ENCODE measurements at places on chromosomes 13 and 19.

- no peak for DNase-seq
Observed at GRCh38 chr19:10895920-10896319, 24.6 kb downstream of the CARM1 start.

DNA sequence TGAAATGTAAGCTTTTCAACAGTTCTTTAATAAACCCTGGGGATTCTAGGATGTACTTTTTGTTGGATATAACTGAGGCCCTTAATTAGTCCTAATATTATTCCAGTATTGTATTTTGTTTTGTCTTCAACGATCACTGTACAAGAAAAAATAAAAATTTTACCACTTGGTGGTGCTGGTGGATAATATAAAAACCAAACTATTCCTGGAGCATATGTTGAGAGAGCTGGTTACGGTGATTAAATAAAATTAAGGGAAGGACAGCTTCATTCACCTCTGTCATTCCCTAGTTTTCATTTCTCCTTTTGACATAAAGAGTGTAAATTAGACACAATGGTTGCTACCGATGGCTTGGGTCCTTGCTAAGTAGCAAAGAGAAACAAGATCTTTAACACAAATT is 598.6 kb upstream of the PCDH20 start:
- no peak for DNase-seq

DNA sequence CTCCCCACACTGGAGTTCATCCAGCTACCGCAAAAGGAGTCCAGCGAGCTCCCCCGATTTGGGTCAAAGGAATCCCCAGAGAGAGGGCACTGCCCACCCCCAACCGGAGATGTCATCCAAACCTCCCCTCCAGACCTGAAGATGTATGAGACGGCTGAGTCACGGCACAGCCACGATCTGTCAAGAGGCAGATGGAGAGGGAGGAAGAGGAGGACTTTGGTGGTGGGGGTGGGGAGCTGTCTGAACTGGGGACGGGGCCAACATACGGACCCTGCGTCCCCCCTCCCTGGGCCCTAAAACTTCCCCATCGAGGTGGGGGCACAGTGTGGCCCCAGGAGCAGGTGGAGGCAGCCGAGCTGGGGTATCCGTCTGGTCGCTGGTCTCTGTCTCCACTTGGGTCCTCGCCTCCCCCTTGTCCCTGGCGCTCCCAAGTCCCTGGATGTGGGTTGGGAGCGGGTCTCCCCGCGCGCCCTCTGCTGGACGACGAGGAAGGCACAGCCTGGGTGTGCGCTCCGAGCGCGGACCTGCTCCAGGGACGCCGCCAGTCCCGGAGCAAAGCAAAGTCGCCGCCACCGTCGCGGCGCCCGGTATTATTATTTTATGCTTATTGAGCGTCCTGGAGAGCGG is 3.8 kb downstream of the PDE4A start:
- DNase-seq = peak; percentile 43

DNA sequence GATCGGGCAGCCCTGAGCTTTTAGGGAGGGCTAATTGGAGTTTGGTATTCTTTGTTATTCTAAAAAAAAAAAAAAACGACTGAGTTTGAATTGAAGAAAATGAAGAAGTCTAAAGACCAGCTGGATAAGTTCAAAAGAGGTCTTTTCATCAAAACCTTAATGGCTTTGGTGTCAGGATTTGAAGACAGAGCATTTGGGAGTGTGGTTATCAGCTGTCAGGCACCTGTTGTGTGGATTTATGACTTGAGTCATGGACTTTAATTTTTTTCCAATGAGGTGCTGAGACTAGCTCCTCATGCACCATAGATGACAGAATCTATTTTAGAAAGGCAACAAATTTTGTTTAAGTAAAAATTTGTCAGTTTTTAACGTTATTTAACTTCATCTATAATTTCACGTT is 72.5 kb downstream of the FREM2 start:
- no peak for DNase-seq

DNA sequence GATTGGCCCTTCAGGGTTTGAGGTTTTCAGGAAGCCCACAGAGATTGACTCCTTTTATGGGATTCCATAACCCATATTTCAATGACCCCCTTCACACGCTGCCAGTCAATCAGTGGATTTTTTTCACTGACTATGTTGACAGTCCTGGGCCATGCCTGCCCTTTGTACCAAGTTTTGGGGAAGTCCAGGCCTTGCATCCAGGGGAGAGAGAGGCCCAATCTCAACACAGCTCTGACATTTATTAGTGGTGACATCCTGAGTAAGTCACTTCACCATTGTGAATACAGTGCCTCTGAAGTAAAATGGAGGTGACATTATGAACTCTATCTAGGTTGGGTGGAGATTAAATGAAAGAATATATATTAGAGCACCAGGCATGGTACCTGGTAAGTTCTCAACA is 181.1 kb downstream of the NUFIP1 start:
- no peak for DNase-seq

DNA sequence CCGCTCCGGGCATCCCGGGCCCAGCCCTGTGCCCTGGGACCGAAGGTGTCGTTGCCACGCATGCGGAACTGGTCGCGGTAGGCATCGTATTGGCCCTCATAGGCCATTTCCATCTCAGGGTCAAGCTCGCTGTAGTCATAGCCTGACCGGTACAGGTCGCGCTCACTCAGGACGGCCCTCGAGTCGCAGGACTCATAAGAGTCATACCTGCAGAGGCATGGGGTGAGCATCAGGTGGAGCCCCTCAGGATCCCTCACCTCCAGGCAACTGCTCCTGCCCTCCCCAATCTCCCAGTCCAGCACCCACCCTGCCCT is 17.4 kb downstream of the AKAP8L start:
- no peak for DNase-seq

GRCh38 chr13:30865123-30866049 is 40.7 kb upstream of the MEDAG start:
- peak; percentile 70 for DNase-seq

DNA sequence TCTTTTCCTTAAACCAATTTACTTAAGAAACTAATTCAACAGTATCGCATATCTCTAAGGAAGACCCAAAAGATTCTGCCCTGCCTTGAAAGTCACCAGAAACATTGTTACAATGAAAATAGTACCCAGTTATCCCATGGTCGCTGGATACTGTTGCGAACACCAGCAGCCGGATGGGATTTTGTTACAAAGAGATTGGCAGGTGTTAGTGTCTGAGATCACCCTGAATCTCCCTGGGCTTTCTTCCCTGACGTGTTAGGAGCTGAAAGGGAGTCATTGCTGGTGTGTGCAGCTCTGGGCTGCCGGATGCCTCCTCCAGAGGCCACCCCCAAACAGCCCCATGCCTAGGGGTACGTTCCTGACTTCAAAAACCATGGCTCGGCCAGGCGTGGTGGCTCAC is 38.2 kb downstream of the PTPRS start:
- DNase-seq = no peak

DNA sequence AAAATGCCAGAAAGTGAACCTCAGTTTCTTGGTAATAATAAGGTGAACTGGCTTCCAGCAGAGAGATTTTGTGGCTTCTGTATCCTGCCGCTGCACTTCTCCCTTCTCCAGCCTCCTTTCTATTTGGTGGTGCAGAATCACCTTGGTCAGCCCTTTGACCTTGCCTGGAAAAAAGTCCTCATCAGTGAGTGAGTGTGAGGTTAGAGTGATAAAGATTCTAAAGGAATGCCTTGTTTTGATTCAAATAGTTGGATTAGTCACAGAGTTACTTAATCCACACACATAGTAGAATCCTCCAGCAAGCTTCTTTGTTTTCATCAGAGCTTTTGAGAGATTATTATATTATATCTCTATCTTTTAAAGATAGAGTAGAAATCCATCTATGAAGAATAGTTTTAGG is 140.9 kb downstream of the KCNRG start:
- DNase-seq = no peak

GRCh38 chr19:23913931-23914330 is 755 bp upstream of the ZNF726 start:
- DNase-seq = no peak

GRCh38 chr13:24664726-24665409 is 15.3 kb upstream of the ATP12A start:
- no peak for DNase-seq

- DNase-seq = no peak
Observed at GRCh38 chr19:49690079-49690655, 749 bp upstream of the CPT1C start.

DNA sequence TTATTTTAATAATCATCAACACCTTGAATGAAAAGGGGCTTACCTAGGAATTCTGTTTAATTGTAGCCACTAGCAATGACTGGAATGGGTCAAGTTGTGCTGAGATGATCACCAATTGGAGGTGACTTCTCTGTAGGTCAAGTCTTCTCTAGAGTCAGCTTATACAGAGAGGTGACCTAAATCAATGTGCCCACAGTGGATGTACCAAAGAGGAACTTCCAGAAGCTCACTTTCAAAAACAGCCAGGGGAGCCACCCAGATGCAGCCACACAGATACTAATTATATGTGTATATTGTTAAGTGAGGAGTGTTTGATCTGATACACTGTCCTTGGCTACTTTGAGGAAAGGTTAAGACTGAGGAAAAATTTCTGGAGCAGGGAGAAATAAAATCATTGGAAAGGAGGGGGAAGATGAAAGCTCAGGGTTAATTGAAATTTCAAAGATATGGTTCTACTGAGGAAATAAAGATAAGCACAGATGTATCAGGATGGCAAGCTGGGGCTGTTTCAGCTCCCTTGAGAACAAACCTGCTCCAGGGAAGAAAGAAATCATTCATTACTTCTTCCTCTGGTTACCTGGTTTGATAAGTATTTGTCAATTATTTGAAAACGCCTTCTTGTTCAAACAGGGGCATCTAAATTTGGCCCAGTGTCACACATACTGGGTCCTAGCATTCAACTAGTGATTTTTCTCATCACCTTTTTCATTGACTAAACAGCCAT is 5.1 kb downstream of the GPR183 start:
- DNase-seq = no peak

DNA sequence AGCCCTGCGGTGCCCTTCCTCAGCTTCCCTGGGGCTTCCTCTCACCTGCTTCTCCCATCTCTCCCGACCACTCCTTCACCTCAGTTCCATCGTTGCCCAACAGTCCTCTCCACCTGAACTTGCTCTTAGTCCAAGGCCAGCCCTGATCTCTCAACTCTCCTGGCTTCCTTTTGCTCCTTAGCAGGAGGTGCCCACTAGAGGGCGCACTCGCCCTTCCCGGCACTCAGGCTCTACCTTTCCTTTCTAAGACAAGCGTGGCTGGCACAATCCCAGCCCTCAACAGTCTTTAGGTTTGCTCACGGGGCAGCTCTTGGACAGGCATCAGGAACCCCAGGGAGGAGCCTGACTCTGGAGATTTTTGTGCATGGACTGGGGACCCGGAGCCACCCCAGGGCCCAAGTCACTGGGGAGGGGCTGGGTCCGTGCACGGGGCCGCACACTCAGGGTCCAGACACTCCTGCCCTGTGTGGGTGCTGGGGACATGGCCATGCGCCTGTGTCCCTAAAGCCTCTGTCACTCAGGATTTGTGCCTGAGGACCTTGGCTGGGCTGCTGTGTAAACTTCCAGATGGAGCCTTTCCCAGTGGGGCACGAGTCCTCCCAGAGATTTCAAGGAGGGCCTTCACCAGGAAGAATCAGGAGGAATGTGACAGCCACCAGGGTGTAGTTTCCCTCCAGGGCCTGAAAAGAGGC is 12.1 kb upstream of the CEACAM8 start:
- DNase-seq = peak; percentile 63

DNA sequence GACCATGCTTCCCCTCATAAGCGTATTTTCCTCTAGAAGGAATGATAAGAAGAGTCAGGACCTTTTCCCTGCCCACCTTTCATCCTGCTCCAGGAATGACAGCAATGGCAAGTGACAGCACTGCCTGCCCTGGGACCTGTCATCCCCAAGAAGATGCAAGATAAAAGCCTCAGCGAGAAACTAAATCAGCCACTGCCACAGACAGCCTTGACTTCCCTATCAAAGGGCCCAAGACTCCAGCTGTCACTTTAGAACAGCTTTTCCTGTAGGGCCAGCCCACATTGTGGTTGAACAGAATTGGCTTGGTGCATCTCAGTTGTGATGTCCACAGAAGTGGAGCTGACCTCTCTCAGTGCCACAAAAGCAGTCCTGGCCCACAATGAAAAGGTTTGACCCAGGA is 1.1 kb downstream of the RAB8A start:
- DNase-seq = no peak

- DNase-seq = no peak
Observed at GRCh38 chr13:42780044-42780443, 1.3 kb upstream of the FAM216B start.

- no peak for DNase-seq
Observed at GRCh38 chr13:99042521-99043250, 64.8 kb upstream of the DOCK9 start.

DNA sequence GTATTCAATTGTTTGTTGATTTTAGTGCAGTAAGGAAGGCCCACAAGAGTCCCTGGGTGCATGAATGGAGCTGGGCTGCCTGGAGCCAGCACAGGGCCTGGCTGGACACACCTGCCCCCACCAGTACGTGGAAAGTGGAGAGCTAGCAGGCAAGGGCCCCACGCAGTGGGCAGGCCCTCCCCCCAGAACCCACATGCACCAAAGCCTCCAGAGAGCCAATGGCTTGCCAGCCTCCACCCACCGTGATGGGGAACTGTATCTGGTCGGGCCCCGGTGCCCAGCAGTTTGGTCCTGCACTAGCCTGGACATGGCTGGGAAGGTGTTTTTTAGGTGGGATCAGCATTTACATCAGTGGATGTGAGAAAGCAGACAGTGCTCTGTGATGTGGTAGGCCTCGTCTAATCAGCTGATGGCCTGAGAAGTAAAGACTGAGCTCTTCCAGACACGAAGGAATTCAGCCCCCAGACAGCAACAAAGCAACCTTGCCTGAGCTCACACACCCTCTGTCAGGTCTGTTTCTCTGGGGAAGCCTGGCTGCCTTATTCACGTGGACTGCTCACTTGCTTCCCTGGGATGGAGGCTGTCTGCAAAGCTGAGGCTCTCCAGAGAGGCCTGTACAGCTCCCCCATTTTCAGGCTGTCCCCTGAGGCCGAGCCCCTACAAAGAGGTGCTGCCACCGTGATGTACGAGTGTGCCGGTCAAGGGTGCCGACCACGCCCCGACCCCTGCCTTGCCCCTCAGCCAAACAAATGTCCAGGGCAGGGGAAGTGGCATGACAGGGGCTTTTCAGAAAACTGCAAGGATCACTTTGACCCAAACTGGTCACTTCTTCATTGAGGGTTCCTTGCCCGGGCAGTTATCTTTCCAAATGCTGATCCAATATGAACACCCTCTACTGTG is 27.5 kb downstream of the RAB20 start:
- no peak for DNase-seq

DNA sequence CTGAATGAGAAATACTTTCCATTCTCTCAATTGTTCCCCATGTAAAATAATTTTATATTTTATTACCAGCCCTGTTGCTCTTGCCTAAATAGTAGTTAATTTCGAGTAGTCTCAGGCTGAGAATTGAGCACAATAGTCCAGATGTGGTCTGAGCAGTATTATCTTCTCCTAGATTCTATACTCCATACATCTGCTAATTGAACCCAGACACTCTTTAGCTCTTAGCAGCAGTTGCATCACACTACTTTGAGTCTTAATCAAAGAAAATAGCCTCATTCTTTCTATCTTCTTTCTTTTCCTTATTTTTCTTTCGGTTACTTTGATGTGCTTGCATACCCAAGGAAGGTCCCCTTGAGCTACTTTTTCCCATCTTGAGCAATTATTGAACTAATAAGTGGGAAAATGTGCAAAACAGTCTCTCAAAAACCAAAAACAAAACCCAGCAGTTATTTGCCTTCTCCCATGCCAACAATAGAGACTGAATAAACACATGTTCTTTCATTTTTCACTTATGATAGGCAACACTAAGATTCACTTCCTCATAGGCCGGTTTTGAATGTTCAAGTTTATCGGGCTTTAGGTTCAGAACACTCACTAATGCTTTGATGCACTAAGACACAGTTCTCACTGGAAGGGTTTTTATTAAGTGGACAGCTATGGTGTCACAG is 204.5 kb downstream of the POU4F1 start:
- no peak for DNase-seq

Measured in nucleus accumbens (tissue), 56 donors.